ENCODE measurements at places on chromosomes 3 and 15.

- DNase-seq: no peak
- no peaks in the 10 kb centered on the region for H3K36me3 ChIP-seq
- no peaks in the 10 kb centered on the region for H3K27me3 ChIP-seq
- H3K4me3 ChIP-seq: no peak overlapping the region
- H3K27ac ChIP-seq: no peak overlapping the region
Measured at GRCh38 chr3:13108861-13109260, 35.6 kb upstream of the IQSEC1 start.

- H3K27me3 ChIP-seq: no peaks in the 10 kb centered on the region
- H3K4me1 ChIP-seq: peaks cover 4% of the 10 kb centered on the region
- no peak for DNase-seq
Measured at GRCh38 chr3:13470894-13471574, 9.1 kb upstream of the HDAC11 start.

DNA sequence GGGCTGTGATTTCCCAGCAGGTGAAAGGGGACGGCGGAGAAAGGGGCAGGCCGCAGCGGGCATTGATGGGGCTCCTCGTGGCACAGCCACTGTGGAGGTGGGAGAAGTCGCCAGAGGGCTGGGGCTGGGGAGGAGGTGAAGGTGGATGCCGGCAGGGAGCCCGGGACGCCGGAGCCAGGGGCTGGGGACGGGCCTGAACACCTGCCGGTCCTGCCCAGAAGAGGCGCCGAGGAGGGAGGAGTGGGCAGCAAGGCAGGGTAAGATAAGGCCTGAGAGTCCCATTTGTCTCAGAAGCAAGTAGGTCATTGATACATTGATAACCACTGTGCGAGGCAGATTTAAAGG, 571 bp upstream of the RARRES1 start:
- no peaks in the 10 kb centered on the region for H3K27me3 ChIP-seq
- H3K4me3 ChIP-seq: no peak overlapping the region
- peaks cover 4% of the 10 kb centered on the region for H3K4me1 ChIP-seq
- no peak for DNase-seq
- no peaks in the 10 kb centered on the region for H3K36me3 ChIP-seq
- H3K27ac ChIP-seq: no peak overlapping the region

DNA sequence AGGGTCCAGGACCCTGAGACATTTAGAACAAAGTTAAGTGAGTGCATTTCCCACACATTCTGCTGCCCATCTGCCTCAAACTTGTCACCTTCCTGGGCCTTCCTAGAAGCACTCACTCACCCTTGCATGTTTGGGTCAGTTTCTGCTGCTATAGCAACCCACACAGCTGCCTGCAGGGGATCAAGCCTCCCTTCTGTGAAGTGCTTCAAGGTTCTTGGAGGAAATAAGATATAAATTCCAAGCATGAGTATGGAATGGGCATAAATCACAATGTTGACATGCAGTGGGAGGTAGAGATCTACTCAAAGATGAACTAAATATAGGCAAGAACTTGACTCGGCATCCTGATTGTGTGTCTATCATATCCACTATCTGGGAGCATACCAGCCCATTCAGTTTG, 140.4 kb downstream of the SLC9A9 start:
- no peak overlapping the region for H3K27ac ChIP-seq
- no peaks in the 10 kb centered on the region for H3K27me3 ChIP-seq
- H3K36me3 ChIP-seq: no peaks in the 10 kb centered on the region

GRCh38 chr3:136840252-136840651, 21.3 kb downstream of the SLC35G2 start:
- no peaks in the 10 kb centered on the region for H3K27me3 ChIP-seq
- H3K4me3 ChIP-seq: no peak overlapping the region
- no peak overlapping the region for H3K27ac ChIP-seq
- no peaks in the 10 kb centered on the region for H3K4me1 ChIP-seq
- peaks cover 3% of the 10 kb centered on the region for H3K36me3 ChIP-seq

- no peak overlapping the region for H3K4me3 ChIP-seq
- DNase-seq: no peak
- H3K36me3 ChIP-seq: peaks cover 30% of the 10 kb centered on the region
- H3K4me1 ChIP-seq: peaks cover 68% of the 10 kb centered on the region
- no peak overlapping the region for H3K27ac ChIP-seq
Measured at GRCh38 chr3:133997871-133998635, 31.7 kb downstream of the SLCO2A1 start.

DNA sequence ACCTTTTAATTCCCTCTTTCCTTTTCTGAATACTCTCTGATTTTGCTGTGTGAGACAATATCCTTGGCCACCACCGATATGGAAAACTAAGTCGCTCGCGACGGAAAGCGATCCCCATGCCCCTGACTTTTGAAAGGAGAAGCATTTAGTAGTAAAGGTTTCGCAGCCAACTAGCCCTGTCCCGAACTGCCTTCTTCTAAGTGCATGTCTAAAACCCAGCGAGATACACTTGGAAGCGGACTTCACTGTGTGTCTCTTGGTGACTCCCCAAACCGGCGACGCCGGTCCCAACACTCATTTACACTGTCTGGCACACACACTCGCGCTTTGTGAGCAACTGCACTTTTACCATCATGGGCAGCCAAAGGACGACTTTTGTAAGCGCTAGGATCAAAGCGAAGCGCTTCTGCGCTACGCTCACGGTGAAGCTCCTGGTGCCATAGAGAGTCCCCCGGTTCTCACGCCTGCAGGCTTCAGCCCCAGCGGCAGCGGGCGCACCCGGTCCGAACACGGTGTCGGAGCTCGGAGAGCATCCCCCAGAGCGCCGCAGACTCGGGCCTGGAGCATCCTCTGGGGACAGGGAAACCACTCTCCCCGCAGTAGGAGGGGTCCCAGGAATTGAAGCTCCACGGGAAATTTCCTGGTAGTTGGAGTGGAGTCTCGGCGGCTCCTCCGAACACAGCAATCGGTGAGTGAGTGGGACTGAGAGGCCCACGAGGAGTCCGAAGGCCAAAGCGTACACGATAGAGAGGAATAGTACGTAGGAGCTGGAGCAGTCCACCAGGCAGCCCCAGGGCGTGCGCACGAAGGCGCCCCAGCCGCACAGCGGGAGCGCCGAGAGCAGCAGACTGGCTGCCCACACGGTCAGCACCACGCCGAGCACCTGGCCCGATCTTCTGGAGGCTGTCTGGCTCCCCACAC, 1.4 kb downstream of the GPR149 start:
- peaks cover 7% of the 10 kb centered on the region for H3K4me1 ChIP-seq
- no peak overlapping the region for H3K4me3 ChIP-seq
- H3K27me3 ChIP-seq: peaks cover 19% of the 10 kb centered on the region

GRCh38 chr3:44666346-44666745, 17.8 kb downstream of the ZNF35 start:
- no peak for DNase-seq
- no peak overlapping the region for H3K4me3 ChIP-seq
- no peaks in the 10 kb centered on the region for H3K27me3 ChIP-seq
- H3K27ac ChIP-seq: no peak overlapping the region
- H3K36me3 ChIP-seq: peaks cover 2% of the 10 kb centered on the region
